Upper lobe of left lung (tissue), 6 donors: ENCODE measurements at places on chromosomes 6 and 20.

DNA sequence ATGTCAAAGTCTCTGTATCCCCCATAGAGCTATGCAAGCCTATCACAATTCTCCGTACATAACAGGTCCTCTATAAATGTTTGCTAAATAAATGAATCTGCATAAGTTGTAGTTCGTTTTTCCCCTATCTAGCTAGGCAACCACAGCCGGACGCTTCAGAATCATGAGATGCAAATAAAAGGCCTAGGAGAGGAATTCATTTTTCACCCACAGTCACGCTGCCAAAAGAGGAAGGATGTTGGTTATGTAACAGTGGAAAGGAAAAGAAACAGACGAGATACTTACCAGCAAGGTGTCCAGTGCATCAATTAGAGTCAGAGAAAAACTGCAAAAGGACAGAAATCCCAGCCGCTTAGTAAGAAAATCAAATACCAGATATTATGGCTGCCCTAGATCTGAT is 2.4 kb downstream of the EDEM2 start:
- H3K36me3 ChIP-seq, result peaks cover 12% of the 10 kb centered on the region
- H3K27me3 ChIP-seq, result no peaks in the 10 kb centered on the region
- peak; percentile 43 for DNase-seq
- H3K4me3 ChIP-seq, result no peak overlapping the region
- no peak overlapping the region for H3K27ac ChIP-seq

DNA sequence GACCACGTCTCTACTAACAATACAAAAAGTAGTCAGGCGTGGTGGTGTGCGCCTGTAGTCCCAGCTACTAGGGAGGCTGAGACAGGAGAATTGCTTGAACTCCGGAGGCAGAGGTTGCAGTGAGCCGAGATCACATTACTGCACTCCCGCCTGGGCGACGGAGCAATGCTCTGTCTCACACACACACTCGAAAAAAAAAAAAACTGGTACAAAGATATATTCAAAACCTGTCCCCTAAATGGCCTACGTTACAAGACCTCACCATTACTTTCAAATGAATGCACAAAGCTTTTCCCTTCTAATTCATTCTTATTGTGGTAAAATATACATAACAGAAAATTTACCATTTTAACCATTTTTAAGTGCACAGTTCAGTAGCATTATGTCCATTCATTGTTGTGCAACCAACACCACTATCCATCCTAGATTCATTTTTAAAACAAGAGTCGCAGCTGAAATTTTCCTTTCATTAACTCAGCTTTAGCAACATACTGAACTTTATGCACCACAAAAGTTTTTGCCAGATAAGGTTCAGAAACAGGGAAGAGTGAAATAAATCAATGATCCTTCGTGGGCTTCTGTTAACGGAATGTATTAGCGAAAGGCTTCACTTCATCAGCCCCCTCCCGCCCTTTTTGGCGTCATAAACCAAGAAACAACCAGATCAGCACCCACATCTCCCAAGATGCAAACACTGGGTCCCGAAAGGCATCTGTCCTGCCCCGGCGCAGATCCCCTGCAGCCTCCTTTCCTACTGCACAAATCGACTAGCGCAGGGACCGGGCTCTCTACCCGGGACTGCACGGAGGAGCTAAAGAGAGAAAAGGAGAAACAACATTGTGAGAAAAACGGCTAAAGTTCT is 825 bp upstream of the FAM135A start:
- peak overlapping the region; percentile 63 for H3K4me3 ChIP-seq
- peaks cover 15% of the 10 kb centered on the region for H3K4me1 ChIP-seq
- DNase-seq, result no peak
- peak overlapping the region; percentile 79 for H3K27ac ChIP-seq
- no peaks in the 10 kb centered on the region for H3K36me3 ChIP-seq

GRCh38 chr20:33947709-33948295 is 45.9 kb upstream of the RALY start:
- no peak overlapping the region for H3K27ac ChIP-seq
- H3K4me3 ChIP-seq, result no peak overlapping the region
- peak; percentile 32 for DNase-seq

- no peak overlapping the region for H3K4me3 ChIP-seq
- H3K27me3 ChIP-seq, result no peaks in the 10 kb centered on the region
- peaks cover 37% of the 10 kb centered on the region for H3K4me1 ChIP-seq
- DNase-seq, result no peak
Observed at GRCh38 chr6:144153260-144153659, 2.9 kb downstream of the STX11 start.

DNA sequence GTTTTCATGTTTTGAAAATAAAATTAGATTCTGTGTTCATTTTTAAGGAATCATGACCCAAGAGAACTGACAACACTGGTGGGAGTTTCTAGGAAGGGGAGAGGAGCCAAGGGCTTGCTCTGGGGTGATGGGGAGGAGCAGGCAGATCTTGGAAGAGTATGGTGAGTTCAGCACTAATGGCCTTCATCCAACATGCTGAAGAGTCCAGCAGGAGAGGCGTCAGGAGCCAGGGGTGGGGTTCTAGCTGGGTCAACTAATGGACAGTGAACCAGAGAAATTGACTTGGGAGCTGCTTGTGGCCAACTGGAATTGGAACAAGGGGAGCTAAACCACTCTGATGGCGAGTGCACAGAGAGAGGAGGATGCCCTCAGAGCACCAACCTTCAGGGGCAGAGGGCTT is 107.1 kb downstream of the MRPL14 start:
- H3K36me3 ChIP-seq, result no peaks in the 10 kb centered on the region
- DNase-seq, result no peak
- H3K27ac ChIP-seq, result no peak overlapping the region
- H3K4me3 ChIP-seq, result no peak overlapping the region

- no peaks in the 10 kb centered on the region for H3K27me3 ChIP-seq
- peaks cover 17% of the 10 kb centered on the region for H3K36me3 ChIP-seq
- no peak overlapping the region for H3K4me3 ChIP-seq
- no peak for DNase-seq
- no peak overlapping the region for H3K27ac ChIP-seq
Observed at GRCh38 chr20:46128310-46129151, 10.4 kb downstream of the CD40 start.

GRCh38 chr6:52500238-52501129 is 76.4 kb downstream of the TRAM2 start:
- H3K27me3 ChIP-seq, result no peaks in the 10 kb centered on the region
- peaks cover 37% of the 10 kb centered on the region for H3K4me1 ChIP-seq
- DNase-seq, result no peak
- peak overlapping the region; percentile 3 for H3K27ac ChIP-seq

- no peaks in the 10 kb centered on the region for H3K36me3 ChIP-seq
- no peak overlapping the region for H3K4me3 ChIP-seq
- no peaks in the 10 kb centered on the region for H3K27me3 ChIP-seq
- H3K27ac ChIP-seq, result no peak overlapping the region
Observed at GRCh38 chr6:155341130-155341828, 27.0 kb upstream of the TFB1M start.

GRCh38 chr20:38217791-38218565 is 42.6 kb downstream of the KIAA1755 start:
- no peaks in the 10 kb centered on the region for H3K27me3 ChIP-seq
- no peak for DNase-seq
- no peak overlapping the region for H3K4me3 ChIP-seq
- no peak overlapping the region for H3K27ac ChIP-seq
- peaks cover 6% of the 10 kb centered on the region for H3K4me1 ChIP-seq
